NCI-H460 (cell line): ENCODE measurements at places on chromosomes 5 and 9. TPM values are rescaled to one million over a fixed set of nuclear protein-coding genes. Genes with fewer than 3 reads are reported as not detected.
A peak's percentile ranks its signal among the peaks of the same experiment; 100 is the strongest.

- DNase-seq = no peak
Measured at GRCh38 chr5:10735569-10736276, 25.3 kb downstream of the DAP start.

DNA sequence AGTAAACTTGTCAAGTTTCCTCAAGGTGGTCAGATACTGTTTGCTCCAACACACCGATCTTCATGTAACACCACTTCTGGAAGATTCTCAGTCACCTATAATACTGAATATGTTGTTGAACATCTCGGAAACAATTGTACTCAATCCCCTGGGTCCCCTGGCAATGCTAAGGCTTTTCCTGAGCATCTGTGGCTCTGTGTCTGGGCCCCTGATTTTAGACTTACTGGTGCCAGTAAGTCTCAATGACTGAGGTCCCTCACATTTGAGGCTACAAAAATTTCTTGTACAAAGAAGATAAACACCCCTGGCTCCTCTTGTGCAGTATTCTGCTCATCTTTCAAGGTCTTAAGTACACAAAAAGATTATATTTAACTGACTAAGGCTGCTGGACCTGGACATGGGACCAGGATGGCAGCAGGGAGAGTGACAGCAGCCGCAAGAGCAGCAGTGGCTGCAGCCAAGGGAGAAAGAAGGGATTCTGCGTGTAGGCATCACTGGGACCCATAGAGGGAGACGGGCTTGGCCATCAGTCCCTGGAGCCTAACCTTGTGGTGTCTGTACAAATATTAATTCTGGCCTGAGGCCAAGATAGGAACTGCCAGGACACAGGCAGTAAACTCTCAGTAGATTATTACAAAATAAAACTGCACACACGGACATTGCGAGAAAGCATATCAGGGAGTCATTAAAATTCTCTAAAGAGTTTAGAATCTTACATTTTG is 49.0 kb upstream of the TNPO1 start:
- peak; percentile 41 for DNase-seq

- no peak for DNase-seq
Measured at GRCh38 chr5:158233735-158234322, 374.9 kb upstream of the CLINT1 start.

DNA sequence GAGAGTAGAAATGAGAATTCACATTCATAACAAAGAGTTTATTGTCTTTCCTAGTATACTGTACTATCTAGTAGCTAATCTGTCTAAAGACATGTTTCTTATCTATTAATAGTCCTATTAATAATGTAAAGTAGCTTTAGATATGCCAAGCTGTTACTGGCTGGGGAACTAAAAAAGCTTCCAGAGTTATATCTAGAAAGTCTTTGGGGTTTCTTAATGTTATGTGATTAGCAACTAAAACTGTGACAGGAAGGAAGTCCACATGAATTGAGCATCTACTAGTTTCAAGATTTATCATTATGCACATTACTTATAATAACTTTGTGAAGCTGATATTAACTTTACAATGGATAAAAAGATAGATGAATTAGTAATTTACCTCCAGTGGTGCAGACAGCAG is 122.7 kb upstream of the CDKN2B start:
- DNase-seq = no peak

- no peak for DNase-seq
Measured at GRCh38 chr9:15553528-15553898, 670 bp downstream of the CCDC171 start.

GRCh38 chr9:127358023-127358535 is 38.9 kb upstream of the SLC2A8 start:
- DNase-seq = no peak

DNA sequence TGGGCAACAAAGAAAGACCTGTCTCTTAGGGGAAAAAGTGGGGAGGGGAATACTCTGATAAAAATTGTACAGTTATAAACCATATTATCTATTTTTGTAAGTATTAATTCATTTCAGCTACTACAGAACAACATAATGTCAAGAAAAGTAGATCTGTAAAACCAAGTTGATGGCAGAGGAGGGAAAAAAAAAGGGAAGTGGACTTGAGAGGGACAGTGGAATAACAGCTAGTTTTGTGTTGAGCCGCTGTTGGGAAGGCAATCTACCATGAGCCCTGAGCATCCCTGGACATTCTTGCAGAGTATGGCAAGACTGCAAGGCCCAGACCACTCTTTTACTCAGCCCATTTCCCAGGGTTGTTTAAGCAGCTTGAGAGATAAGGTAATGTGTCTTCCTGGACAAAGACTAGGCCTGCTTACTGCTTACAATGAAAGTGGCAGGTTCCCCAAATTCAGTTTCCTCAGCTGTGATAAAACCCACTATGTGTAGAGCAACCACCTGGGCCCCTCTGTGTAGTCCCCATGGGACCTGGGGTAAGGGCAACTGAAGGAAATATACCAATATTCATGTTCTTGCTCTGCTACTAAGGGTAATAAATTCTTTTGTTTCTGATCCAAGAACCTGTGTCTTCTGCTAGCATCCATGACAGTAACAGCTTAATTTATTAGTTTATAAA is 25.0 kb downstream of the CEP120 start:
- no peak for DNase-seq

GRCh38 chr9:27462846-27463245 is 61.2 kb upstream of the IFNK start:
- no peak for DNase-seq

GRCh38 chr5:84474126-84474525 is 89.4 kb upstream of the EDIL3 start:
- DNase-seq = no peak

GRCh38 chr5:5490774-5491347 is 68.4 kb downstream of the ICE1 start:
- DNase-seq = no peak

DNA sequence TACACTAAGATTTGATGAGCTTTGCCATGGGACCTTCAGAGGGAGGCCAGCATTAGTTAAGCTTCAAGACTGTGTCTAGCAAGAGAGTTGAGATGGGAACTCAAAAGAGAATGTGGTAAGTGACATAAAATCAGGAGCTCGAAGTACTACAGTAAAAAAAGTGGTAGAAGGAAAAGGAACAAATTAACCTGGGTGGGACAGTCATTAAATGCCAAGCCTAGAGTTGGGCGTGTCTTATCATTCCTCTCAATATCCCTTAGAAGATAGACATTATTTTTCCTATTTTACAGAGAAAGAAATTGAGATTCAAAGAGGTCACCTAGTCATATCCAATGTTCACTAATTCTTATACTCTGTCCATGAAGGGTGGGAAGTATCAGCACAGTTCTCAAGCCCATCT is 3.3 kb upstream of the TXN start:
- DNase-seq = no peak

The ADCY2 gene
- total RNA-seq = not detected in 2 replicates

The CAMK4 gene
- 0.10 and 0.23 TPM in 2 replicates for total RNA-seq

The IL5 gene
- not detected in 2 replicates for total RNA-seq

The SGCD gene
- total RNA-seq = 0.30 TPM in 1 of 2 replicates, not detected in the other

The GNA14 gene
- not detected in 2 replicates for total RNA-seq

The IL9 gene
- total RNA-seq = not detected in 2 replicates

The PTGES gene
- 25.9 and 27.4 TPM in 2 replicates for total RNA-seq

The SPACA9 gene
- 5.5 and 7.9 TPM in 2 replicates for total RNA-seq
